T-helper 17 cell (primary cell): ENCODE measurements at places on chromosomes 2 and 18. TPM values are rescaled to one million over a fixed set of nuclear protein-coding genes. Genes with fewer than 3 reads are reported as not detected.

LIMS4 gene
- 0.44 TPM for total RNA-seq

PTPRN gene
- total RNA-seq = 2.6 TPM

ERBB4 gene
- not detected for total RNA-seq

CYP1B1 gene
- total RNA-seq = 0.44 TPM

TTL gene
- total RNA-seq = 20.6 TPM

C1D gene
- total RNA-seq = 14.1 TPM

DNA sequence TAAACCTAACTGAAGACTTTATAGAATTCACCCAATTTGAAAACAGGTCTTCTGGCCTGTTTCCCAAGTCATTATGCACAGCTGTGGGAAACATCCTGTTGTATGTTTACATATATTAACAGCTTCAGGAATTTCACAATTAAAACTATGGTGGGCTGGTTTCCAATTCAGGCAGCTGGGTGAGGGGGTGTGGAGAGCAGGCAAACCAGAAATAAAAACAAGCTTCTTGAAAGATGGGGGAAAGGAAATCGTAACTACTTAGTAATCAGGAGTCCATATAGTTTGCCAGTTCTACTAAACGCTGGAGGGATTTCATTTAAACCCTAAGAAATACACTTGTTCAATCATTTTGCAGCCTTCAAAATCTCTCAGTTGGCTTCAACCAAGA is 22.8 kb downstream of the ATP8B1 start:
- H3K4me1 ChIP-seq = no peaks in the 10 kb centered on the region
- no peak overlapping the region for H3K4me3 ChIP-seq
- peak overlapping the region; percentile 51 for H3K27ac ChIP-seq

DNA sequence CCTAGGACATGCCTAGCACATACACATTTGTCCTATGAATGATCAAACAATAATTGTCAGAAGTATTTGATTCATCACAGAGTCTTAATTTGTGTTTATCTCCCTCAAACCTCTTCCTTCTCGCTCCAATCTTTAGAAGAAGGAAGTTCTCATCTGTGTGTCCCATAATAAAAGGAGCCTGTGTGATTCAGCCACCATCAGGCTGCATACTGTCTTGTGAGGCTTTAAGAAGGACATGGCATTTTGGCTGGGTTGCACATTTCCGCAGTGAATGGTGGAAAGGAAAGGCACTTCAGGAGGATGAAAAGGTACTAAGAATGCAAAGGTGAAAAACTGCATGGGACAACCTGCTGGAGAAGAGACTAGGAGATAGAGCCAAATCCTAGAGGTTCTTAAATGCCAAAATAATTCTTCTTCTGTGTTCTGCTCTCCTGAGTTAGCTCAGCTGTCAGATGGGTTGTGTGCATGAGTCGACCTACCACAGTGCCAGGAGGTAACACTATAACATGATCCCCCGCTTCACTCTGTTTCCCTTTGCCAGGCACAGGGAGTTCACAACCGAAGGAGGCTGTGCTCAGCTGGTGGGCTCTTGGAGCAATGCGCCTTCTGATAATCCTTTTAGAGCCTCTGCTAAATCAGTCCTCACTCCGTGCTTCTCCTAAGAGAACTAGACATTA is 120.1 kb downstream of the IRS1 start:
- H3K27ac ChIP-seq = no peak overlapping the region
- DNase-seq = no peak
- H3K4me1 ChIP-seq = peaks cover 2% of the 10 kb centered on the region
- no peak overlapping the region for H3K4me3 ChIP-seq
- H3K36me3 ChIP-seq = no peaks in the 10 kb centered on the region
- peaks cover 8% of the 10 kb centered on the region for H3K27me3 ChIP-seq

DNA sequence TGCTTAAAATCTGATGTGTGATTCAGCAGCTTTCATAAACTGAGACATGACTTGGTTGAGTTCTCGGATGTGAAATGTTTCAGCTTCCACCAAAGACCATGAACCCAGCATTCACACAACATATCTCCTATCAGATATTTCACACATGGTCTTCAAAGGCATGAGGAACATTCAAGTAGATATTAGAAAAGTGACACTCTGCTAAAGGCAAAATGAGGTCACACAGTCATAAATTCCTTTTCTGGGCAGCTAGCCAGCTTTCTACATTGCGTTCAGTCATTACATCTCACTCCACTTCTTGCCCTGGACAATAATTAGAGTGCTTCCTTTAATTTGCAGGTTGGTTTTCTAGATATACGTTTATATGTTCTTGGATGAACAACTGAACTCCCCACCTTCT is 96.7 kb downstream of the GAREM1 start:
- no peaks in the 10 kb centered on the region for H3K36me3 ChIP-seq
- no peak overlapping the region for H3K4me3 ChIP-seq
- no peak overlapping the region for H3K27ac ChIP-seq
- no peaks in the 10 kb centered on the region for H3K4me1 ChIP-seq
- peaks cover 22% of the 10 kb centered on the region for H3K27me3 ChIP-seq

- peaks cover 3% of the 10 kb centered on the region for H3K4me1 ChIP-seq
- no peak for DNase-seq
- H3K27ac ChIP-seq = no peak overlapping the region
- peaks cover 3% of the 10 kb centered on the region for H3K36me3 ChIP-seq
- H3K27me3 ChIP-seq = no peaks in the 10 kb centered on the region
Measured at GRCh38 chr18:62730941-62731340, 15.6 kb downstream of the PHLPP1 start.

- H3K4me1 ChIP-seq = peaks cover 2% of the 10 kb centered on the region
- no peak within 1 kb of the TSS for H3K27ac ChIP-seq
- no peak for DNase-seq
- no peak within 1 kb of the TSS for H3K4me3 ChIP-seq
- H3K27me3 ChIP-seq = peaks cover 55% of the 10 kb centered on the region
Measured at GRCh38 chr2:218002845-218003180, at the start of gene TNS1. TSS of gene TNS1 (minus strand) at chr2:218002995. CDS start at chr2:218002872, 123 bp downstream.

- H3K27me3 ChIP-seq = no peaks in the 10 kb centered on the region
- peak; percentile 57 for DNase-seq
- H3K27ac ChIP-seq = peak within 1 kb of the TSS; percentile 100
- peak within 1 kb of the TSS; percentile 93 for H3K4me3 ChIP-seq
- H3K36me3 ChIP-seq = peaks cover 3% of the 10 kb centered on the region
Measured at GRCh38 chr2:240567872-240568677, at the start of gene RNPEPL1. TSS of gene RNPEPL1 (plus strand) at chr2:240568484. CDS start at chr2:240568587, 103 bp downstream.

DNA sequence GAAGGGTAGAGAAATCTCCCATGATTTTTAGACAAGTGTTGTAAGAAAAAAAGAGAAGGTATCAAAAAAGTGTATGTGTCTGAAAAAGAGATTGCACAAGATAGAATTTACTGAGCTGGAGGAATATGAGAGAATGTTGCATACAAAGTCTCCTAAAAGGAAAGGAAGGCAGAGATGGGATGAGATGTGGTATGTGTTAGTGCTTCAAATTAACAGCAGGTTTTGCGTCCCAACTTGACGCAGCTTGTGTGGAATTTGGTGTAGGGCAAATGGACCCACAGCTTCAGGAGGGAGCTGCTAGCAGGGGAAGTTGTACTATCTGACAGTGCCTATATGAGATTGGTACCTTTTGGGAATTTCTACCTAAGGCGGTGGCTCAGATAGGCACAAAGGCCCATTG is 9.0 kb upstream of the RASGRP3 start:
- no peaks in the 10 kb centered on the region for H3K36me3 ChIP-seq
- H3K27ac ChIP-seq = peak overlapping the region; percentile 47
- peaks cover 5% of the 10 kb centered on the region for H3K27me3 ChIP-seq
- H3K4me3 ChIP-seq = no peak overlapping the region
- H3K4me1 ChIP-seq = peaks cover 5% of the 10 kb centered on the region
- DNase-seq = no peak

DNA sequence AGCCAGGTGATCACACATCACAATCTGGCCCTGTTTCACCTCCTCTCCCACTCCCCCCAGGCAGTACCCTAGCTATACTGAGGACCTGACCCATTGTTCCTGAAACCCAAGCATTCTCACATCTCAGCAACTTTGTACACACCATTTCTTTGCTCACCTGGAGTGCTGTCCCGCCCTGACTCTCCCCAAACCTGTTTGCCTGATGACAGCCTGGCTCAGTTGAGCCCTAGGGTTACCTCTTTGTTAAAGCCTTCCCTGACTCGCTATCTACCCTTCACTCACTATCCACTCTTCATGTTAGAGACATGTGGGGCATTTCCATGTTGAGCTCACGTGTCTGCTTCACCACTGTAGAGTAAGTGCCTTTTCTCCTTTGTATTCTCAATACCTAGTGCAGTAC is 49.1 kb downstream of the GREB1L start:
- no peak overlapping the region for H3K27ac ChIP-seq
- H3K4me1 ChIP-seq = no peaks in the 10 kb centered on the region
- H3K36me3 ChIP-seq = no peaks in the 10 kb centered on the region
- no peak overlapping the region for H3K4me3 ChIP-seq

GRCh38 chr2:24382363-24383073 is 22.2 kb upstream of the ITSN2 start:
- peak; percentile 15 for DNase-seq
- no peak overlapping the region for H3K4me3 ChIP-seq
- H3K27me3 ChIP-seq = no peaks in the 10 kb centered on the region
- H3K4me1 ChIP-seq = peaks cover 2% of the 10 kb centered on the region
- H3K36me3 ChIP-seq = no peaks in the 10 kb centered on the region

DNA sequence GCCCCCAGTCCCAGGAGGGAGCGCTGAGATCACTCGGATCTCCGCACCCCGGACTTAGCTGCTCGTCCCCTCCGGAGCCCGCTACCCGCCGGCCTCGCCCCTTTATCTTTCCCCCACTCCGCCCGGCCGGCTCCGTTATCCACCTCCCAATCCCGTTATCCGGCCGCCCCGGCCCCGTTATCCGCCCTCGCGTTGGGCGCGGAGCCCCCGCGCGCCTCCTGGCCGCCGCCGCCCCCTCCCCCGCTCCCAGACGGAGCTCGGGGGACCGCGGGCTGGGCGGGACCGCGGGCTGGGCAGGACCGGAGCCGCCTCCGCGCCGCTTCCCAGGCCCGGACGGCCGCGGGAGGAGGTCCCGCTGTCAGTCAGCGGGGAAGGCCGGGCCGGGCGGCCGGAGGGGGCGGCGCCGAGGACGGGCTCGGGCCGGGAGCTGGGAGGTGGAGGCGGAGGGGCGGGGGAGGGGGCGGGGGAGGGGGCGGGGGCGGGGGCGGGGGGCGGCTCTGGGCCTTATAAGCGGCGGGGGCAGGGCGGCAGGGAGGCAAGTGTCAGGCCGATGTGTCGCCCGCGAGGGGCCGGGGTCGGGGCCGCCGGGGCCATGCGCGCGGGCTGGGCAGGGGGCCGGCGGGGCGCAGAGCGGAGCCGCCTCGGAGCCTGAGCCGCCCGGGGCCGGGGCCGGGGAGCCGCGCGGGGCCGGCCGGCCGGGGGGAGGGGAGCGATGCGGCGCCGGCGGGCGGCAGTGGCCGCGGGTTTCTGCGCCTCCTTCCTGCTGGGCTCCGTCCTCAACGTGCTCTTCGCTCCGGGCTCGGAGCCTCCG is at the start of gene PKDCC:
Gene PKDCC, plus strand, starts transcription at position 534 of the 811 bp plus-strand sequence. Its CDS starts 179 bp downstream, at position 713.
- H3K27ac ChIP-seq = no peak within 1 kb of the TSS
- H3K4me3 ChIP-seq = peak within 1 kb of the TSS; percentile 79
- peaks cover 9% of the 10 kb centered on the region for H3K4me1 ChIP-seq
- peak; percentile 28 for DNase-seq
- peaks cover 51% of the 10 kb centered on the region for H3K27me3 ChIP-seq
- peaks cover 4% of the 10 kb centered on the region for H3K36me3 ChIP-seq

DNA sequence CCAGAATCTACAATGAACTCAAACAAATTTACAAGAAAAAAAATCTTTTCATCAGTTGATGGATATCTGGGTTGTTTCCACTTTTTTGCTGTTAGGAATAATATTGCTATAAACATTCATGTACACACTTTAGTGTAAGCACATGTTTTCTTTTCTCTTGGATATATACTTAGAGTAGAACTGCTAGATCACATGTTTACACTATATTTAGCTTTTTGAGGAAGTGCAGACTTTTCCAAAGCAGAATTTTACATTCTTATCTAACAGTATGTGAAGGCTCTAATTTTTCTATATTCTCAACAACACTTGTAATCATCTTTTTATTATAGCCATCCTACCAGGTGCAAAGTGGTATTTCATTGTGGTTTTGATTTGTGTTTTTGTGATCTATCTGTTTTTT is 103.6 kb upstream of the RMP24 start:
- no peak for DNase-seq
- H3K4me1 ChIP-seq = no peaks in the 10 kb centered on the region
- no peak overlapping the region for H3K4me3 ChIP-seq
- no peaks in the 10 kb centered on the region for H3K36me3 ChIP-seq
- H3K27ac ChIP-seq = no peak overlapping the region

DNA sequence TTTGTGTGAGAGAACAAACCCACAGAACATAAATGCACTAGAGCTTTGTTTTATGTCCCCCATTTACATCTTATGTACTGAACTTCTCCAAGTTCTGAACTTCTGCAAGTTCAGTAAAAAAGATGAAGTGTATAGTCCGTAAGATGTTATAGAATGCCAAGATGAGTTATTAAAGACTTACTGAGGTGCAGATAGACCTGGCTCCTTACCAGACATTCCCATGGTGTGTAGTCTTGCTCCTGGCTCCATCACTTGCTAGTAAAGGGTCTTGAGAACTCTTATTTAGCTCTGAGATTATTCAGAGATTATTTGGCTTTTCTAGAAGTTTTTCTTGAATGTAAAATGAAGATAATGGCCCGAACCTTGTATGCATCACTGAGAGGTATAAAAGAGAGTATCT is 16.8 kb downstream of the GULP1 start:
- no peaks in the 10 kb centered on the region for H3K4me1 ChIP-seq
- H3K36me3 ChIP-seq = no peaks in the 10 kb centered on the region
- no peak for DNase-seq

GRCh38 chr2:197851451-197851850 is 47.1 kb downstream of the PLCL1 start:
- H3K4me1 ChIP-seq = peaks cover 56% of the 10 kb centered on the region
- no peak overlapping the region for H3K4me3 ChIP-seq
- H3K27ac ChIP-seq = peak overlapping the region; percentile 99
- DNase-seq = no peak
- no peaks in the 10 kb centered on the region for H3K27me3 ChIP-seq

DNA sequence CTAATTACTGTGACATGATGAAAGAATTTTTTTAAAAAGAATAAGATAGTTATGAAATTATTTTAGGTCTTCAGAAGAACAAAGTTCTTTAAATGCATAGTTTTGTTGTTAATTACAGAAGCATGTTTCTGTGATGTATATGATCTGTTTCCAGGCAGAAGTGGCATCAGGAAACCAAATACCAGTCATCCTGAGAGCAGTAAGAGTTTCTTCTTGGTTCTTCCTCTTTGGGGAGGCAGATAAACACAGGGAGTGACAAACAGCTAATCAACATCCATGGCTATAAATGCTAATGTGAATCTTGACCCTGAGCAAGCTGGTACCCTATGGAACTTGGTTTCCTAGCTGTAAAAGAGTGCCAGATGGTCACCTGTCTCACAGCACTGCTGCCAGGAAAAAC is 29.2 kb downstream of the WIPF1 start:
- peaks cover 8% of the 10 kb centered on the region for H3K36me3 ChIP-seq
- peaks cover 20% of the 10 kb centered on the region for H3K4me1 ChIP-seq
- peak overlapping the region; percentile 90 for H3K27ac ChIP-seq

- H3K4me3 ChIP-seq = peak overlapping the region; percentile 65
- H3K4me1 ChIP-seq = peaks cover 30% of the 10 kb centered on the region
- peaks cover 5% of the 10 kb centered on the region for H3K36me3 ChIP-seq
- peak overlapping the region; percentile 88 for H3K27ac ChIP-seq
- H3K27me3 ChIP-seq = no peaks in the 10 kb centered on the region
Measured at GRCh38 chr2:120287183-120288015, 34.7 kb downstream of the RALB start.
